ENCODE measurements at places on chromosomes 5 and 9.
A peak's percentile ranks its signal among the peaks of the same experiment; 100 is the strongest.

DNA sequence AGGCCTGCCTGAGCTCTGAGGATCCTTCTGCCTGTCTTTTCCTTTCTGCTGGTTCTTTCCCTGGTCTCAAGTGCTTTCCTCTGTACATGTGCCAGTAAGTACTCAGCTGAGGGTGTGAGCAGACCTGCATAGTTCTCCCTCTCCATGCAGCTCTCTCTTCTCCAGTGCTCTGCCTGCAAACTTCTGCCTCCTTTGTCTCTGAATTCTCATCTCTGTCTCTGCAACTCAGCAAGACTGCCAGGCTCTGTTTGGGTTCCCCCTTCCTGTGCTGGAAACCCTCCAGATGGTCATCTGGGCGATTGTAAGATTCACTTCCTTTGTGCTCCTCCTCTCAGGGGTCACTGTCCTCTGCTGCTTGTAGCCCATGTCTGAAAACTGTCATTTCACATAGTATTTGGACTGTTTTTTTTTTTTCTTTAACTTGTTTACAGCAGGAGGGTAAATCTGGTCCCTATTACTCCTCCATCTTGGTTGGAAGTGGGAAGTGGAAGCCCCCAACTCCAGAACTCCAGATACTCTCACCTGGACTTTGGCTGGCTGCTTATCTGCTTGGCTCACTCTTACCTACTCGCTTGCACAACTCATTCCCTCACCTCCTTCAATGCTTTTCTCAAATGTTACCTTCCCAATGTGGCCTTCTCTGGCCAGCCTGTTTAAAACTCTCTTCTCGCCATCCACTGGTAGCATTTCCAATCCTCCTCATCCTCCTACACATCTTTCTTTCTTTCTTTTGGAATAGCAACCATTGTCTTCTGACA lies 175.3 kb upstream of the TBC1D2 start:
- no peak for ATAC-seq

GRCh38 chr5:79561525-79561893 lies 47.6 kb upstream of the HOMER1 start:
- ATAC-seq: no peak

DNA sequence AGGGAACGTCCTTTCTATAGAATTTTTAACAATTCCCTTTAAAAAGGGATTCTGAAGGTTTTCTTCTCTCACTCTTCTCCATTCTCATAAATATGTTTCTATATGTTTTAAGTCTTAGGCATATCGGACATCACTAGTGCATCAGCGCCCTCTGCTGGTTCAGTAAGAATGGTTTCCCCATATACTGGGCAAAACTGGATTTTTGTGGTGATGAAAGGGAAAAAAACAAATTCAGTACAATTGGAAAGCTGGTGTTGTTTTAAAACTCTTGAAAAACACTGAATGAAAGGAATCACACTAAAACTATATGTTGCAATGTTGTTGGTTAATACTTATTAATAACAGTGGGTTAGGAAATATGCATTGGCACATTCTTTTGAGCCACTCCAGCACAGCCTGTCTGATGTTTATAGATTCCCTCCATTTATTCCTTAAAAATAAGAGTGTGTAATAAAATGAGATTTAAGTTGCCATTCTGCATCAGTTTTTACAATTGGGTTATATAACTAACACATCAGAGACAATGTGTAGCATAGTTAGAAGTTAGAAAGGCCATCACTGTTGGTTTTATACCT lies 15.8 kb downstream of the CWC27 start:
- peak; percentile 73 for ATAC-seq

DNA sequence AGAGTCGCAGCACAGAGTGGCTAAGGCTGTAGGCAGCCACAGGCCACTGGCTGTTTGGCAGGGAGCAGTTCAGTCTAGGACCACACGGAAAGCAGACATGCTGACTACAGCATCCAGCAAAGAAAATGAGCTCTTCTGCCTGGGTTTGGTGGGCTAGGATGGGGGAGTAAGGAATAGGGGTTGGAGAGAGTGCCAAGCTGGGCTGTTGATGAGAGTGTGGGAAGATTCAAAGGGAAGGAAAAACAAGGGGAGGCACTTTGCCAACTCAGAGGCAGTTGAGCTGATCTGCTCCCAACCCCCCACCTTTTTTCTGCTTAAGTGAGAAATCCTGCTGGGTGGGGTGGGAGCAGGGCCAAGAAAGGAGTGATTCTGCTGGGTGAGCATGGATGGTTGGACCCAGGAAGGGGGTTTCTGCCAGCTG lies 35.9 kb downstream of the SVEP1 start:
- no peak for ATAC-seq

GRCh38 chr5:154071799-154072413 lies 33.1 kb downstream of the MFAP3 start:
- no peak for ATAC-seq

GRCh38 chr9:16664211-16664610 lies 206.3 kb downstream of the BNC2 start:
- no peak for ATAC-seq

- ATAC-seq: no peak
These were observed 45.2 kb downstream of the YIPF5 start for GRCh38 chr5:144125163-144125726.

- ATAC-seq: no peak
These were observed 313.5 kb upstream of the PDE4D start for GRCh38 chr5:60207040-60207439.

- ATAC-seq: no peak
These were observed 102.4 kb downstream of the TTLL11 start for GRCh38 chr9:121990600-121991306.

GRCh38 chr9:20065796-20066700 lies 277.2 kb upstream of the SLC24A2 start:
- ATAC-seq: no peak

DNA sequence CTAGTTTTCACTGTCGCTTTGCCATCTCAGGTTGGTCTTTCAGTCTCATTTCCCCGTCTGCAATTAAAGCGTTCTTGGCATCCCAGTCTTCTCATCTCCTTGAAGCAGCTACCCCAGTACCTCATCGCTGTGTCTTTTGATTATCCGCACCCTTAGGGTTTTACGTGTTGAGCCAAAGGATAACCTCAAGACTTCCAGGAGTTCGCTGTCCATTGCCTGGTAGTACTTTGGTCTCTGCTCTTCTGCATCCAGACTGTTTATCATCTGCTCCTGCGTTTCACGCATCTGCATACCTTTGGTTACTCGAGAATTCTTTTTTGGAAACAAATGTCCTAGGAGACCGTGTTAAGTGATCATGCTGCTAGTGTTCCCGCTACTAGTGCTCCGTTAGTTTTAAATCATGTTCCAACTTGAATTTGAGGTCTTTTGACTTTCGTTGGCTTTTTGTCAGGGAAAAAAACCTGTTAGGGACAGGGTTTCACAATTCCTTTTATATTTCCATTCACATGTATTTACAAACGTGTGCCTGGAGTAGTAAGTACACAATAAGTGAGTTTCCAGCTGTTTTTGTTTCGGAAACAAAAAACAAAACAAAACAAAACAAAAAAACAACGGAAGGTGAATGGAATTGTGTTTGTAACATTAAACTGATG lies 888 bp downstream of the RABGAP1 start:
- peak; percentile 9 for ATAC-seq

GRCh38 chr9:125110464-125110863 lies 32.9 kb downstream of the SCAI start:
- no peak for ATAC-seq

DNA sequence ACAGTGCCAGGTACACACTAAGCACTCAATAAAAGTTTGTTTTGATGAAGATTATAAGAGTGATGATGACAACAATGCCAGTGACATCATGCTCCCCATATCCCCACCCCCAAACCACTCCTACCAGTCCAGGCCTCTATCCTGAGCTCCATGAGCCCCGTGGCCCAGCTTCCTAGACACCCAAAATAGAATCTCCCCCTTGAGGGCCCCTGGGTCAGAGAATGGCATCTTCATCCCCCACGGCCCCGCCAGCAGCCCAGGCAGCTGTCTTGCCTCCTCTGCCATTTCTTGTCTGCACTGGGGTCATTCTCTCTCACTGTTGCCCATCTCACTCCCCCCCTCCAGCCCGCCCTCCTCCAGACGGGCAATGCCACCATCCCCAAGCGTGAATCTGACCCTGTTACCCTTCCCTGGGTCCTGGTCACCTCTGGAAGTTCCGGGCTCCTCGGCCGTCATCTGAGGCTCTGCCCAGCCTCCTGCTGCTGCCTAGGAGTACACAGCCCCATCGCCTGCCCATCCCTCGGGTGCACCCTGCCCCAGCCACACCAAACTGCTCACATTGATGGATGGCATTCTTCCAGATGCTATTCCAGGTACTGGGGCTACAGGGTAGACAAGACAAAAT lies 76.8 kb upstream of the LMX1B start:
- no peak for ATAC-seq

DNA sequence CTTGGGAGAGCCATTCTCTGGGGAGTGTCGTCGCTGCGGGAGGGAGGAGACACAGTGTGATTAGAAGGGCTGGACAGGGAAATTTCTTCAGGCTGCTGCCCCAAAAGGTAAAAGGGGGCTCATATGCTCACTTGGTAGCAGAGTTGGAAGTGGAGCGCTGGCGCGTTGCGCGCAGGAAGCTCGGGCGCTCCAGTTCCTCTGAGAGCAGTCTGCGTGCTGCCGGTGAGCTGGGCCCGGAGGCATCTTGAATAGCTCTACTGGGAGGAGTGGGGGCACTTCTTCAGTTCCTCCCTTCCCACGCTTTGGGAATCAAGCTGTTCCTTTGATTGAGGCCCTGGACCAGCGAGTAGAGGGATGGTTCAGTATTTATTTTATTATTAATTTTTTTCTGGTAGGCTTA lies 2.7 kb downstream of the RXFP3 start:
- no peak for ATAC-seq

GRCh38 chr9:36794461-36794860 lies 221.8 kb downstream of the MELK start:
- no peak for ATAC-seq

DNA sequence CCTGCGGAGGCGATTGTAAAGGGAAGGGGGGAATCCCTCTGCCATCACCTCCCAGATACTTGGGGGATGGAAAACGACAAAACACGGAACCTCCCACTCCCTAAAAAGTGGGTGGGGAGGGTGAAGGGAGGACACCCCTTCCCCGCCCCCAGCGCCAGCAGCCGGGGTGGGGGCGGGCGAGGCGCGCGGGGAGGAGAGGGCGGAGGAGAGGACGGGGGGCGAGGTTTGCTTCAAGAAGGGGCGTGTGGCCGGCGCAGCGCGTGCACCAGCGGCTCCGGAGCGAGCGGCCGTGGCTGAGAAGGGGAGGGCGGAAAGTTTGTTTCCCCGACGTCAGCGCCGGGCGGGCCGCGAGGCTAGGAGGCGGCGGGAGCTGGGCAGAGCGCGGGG lies at the start of gene PRRX2:
PRRX2 (plus strand) TSS at position 259 of the 387 bp plus-strand sequence. CDS start 221 bp downstream, outside the sequence.
- ATAC-seq: peak; percentile 65

- ATAC-seq: no peak
These were observed 157.5 kb upstream of the IER5L start for GRCh38 chr9:129335464-129336129.

- no peak for ATAC-seq
These were observed 23.1 kb upstream of the QSOX2 start for GRCh38 chr9:136268735-136269134.

DNA sequence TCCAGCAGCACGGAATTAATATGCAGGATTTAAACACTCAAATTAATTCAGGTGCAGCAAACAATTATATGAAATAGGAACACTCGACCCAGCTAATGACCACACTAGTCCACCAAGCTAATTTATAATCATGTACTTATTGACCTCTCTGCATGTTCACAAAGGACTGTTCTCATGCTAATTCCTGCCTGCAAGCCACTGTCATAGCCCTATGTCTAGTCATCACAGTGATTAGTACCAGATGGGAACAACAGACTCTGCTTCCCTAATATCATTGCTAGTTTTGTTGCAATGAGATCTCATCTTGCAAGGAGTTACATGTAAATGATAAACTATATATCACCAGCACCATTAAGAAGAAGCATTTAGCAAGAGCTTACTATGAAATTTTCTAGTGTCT lies 553.0 kb upstream of the GRAMD2B start:
- no peak for ATAC-seq

- ATAC-seq: no peak
These were observed 50.2 kb upstream of the ZBTB43 start for GRCh38 chr9:126754436-126755316.

- no peak for ATAC-seq
These were observed 41.5 kb downstream of the EDIL3 start for GRCh38 chr5:84343171-84343570.

DNA sequence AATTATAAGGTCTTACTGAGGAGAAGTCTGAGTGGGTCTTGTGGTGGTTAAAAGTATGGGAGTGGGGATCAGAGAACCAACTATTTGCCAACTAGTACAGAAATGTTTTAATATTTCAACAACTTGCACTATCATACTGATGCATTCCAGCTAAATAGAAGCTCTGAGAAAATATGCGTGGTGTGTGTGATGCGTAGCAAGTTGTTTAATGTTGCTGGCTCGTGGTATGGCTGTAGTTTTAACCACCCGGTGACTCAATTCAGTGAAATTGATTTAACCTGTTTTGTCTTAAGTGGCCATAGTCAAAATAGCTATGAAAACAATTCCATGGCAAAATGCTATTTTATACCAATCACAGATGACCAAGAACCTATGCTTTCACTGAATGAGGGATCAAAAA lies 176.5 kb upstream of the SLC24A2 start:
- no peak for ATAC-seq

GRCh38 chr5:18036531-18036930 lies 402.3 kb downstream of the TAF11L14 start:
- ATAC-seq: no peak

DNA sequence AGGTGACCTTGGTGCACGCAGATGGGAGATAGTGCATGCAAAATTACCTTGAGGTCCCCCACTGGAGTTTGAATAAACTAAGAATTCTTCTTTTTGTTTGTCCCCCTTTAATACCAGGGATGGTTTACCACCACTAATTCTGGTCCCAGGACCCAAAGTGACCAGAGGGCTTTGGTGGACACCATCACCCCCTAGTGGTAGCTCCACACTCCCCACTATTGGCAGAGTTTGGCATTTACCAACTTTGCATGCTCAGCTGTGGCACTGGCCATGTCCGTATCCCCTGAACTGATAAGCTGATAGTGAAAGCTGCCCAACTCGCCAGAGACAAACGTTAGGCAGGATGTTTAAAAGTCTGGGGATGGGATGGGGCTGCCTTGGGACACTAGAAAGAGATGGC lies 3.3 kb downstream of the ASTN2 start:
- ATAC-seq: no peak

DNA sequence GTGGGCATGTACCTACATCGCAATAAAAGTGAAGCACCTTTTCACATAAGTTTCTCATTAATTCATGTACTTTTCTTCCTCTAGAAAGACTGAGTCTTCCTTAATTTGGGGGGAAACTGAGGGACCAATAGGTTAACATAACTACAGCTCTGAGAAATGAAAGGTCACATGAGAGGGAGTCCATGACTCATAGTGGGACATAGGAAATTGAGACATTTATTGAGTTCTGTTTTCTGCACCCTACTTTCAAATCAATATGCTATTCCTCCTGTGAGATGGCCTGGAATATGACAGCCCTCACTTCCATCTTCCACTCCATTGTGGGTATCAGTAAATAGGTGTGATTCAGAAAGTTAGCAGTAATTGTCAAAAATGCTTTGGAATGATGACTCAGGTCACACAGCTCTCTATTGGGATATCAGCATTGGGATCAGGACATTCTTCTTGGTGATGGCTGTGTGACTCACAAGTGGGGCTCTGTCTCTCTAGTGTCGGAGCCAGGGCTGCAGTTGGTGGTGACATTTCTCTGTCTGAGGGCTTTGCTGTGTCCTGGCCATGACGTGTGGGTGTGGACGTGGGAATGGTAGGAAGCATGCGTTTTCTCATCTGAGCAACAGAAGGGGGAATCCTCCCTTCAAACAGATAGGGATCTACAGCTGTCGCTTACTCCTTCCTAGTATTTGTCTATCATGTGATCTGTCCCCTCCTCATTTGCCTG lies 125.0 kb downstream of the TRIO start:
- ATAC-seq: peak; percentile 14

GRCh38 chr9:126171641-126172040 lies 155.0 kb upstream of the MVB12B start:
- ATAC-seq: no peak

GRCh38 chr9:101027236-101027635 lies 1.3 kb upstream of the PLPPR1 start:
- no peak for ATAC-seq

Data from gastroesophageal sphincter (tissue), 4 donors.